Chondrocyte (in vitro differentiated cells): ENCODE measurements at places on chromosomes 11 and 22. TPM values are rescaled to one million over a fixed set of nuclear protein-coding genes. Genes with fewer than 3 reads are reported as not detected.

GRCh38 chr11:69582756-69583467, 58.0 kb upstream of the CCND1 start:
- DNase-seq = no peak

GRCh38 chr22:34454598-34454997, 534.3 kb upstream of the LARGE1 start:
- no peak for DNase-seq

DNA sequence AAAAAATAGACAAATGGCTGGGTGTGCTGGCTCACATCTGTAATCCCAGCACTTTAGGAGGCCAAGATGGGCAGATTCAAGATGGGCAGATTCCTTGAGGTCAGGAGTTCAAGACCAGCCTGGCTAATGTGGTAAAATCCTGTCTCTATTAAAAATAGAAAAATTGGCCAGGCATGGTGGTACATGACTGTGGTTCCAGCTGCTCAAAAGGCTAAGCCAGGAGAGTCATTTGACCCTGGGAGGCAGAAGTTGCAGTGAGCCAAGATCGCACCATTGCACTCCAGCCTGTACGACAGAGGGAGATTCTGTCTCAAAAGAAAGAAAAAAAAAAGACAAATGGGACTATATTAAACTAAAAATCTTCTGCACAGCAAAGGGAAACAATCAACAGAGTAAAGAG, 55.4 kb downstream of the USP35 start:
- no peak for DNase-seq

IGF2 gene
- 107 to 716 TPM (median 110 TPM) in 3 replicates for total RNA-seq

RAG2 gene
- not detected in 3 replicates for total RNA-seq

APLNR gene
- not detected in 3 replicates for total RNA-seq

- no peak for DNase-seq
Measured at GRCh38 chr11:20112291-20113148, 47.8 kb downstream of the DBX1 start.

USP2 gene
- total RNA-seq = 2.1 to 4.1 TPM (median 3.6 TPM) in 3 replicates

- DNase-seq = no peak
Measured at GRCh38 chr11:12359761-12360160, 17.6 kb upstream of the PARVA start.
